ENCODE measurements at places on chromosomes 1 and 21. TPM values are rescaled to one million over a fixed set of nuclear protein-coding genes. Genes with fewer than 3 reads are reported as not detected.

Gene TTLL10
- total RNA-seq, result not detected

Gene F13B
- not detected for total RNA-seq

Gene NUDT17
- 3.9 TPM for total RNA-seq

Gene MYBPH
- total RNA-seq, result not detected

Gene HUNK
- not detected for total RNA-seq

DNA sequence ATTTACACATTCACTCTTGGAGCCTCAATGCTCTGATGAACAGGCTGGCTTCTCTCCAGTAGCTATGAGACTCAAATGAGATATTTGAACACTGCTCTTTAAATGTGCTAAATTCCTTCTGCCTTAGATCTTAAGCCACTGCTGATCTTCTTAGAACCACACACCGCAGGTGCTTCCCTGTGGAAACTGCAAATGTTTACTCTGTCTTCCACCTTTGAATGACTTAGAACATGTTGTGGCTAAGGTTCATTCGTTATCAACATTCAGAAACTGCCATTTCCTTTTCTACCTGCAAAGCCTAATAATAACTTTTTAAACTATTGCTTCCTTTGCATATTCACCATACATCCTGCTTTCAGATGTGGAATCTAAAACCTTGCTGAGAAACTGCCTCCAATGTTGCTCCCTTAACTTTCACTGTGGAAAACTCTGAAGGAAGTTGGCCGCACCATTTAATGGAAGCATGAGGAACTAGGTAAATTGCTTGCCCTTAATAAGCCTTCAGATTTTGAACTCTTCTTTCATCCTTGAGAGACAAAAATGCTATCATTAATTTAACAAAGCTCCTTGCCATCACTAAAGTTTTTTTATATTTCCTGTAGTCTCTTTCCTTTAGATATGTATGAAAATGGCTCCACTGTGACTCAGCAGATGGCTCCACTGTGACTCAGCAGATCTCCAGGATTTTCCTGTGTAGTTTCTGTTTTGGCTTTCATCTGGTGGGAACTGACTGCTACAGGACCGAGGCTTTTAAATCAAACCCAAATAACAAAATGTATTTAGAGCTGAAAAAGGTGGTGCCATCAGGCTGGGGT, 143.8 kb downstream of the TNFSF18 start:
- H3K36me3 ChIP-seq, result no peaks in the 10 kb centered on the region
- no peak overlapping the region for H3K4me3 ChIP-seq
- no peak for DNase-seq
- no peaks in the 10 kb centered on the region for H3K27me3 ChIP-seq

GRCh38 chr1:76129731-76130130, 55.2 kb downstream of the ST6GALNAC3 start:
- no peaks in the 10 kb centered on the region for H3K4me1 ChIP-seq
- no peak overlapping the region for H3K4me3 ChIP-seq
- no peaks in the 10 kb centered on the region for H3K27me3 ChIP-seq
- no peak overlapping the region for H3K27ac ChIP-seq

GRCh38 chr21:31334648-31335121, 9.4 kb downstream of the TIAM1 start:
- no peak for DNase-seq
- no peak overlapping the region for H3K4me3 ChIP-seq
- H3K4me1 ChIP-seq, result no peaks in the 10 kb centered on the region
- H3K27ac ChIP-seq, result no peak overlapping the region

DNA sequence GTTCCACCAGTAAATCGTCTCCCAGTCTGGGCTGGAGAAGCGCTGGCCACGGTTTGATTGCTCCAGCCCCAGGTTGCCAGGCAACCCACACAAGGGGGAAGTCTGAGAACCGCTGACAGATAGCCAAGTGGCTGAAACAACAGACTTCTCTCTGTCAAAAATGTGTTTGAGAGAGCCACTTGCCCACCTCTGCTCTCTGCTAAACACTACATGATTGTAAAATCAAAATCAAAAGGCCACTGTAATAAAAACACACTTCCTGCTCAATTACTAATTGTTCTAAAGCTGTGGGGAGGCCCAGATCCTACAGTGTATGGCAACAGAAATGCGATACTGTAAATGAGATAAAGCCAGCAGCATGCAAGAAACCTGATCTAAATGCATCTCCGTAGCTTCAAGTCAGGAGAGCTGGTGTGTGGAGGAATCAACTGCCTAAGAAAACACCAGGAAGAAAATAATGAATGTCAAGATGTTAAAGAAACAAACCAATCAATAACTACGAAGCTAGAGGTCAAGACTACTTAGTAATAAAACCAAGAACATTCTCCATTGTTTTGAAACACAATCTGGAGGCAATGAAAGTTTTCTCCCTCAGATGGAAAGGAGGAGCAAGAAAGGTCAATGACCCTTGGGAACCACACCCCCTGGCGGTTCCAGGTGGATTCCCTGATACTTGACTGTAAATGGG, 121.2 kb downstream of the SLC45A1 start:
- H3K4me1 ChIP-seq, result peaks cover 33% of the 10 kb centered on the region
- no peak overlapping the region for H3K27ac ChIP-seq
- H3K36me3 ChIP-seq, result no peaks in the 10 kb centered on the region
- DNase-seq, result peak; percentile 77

DNA sequence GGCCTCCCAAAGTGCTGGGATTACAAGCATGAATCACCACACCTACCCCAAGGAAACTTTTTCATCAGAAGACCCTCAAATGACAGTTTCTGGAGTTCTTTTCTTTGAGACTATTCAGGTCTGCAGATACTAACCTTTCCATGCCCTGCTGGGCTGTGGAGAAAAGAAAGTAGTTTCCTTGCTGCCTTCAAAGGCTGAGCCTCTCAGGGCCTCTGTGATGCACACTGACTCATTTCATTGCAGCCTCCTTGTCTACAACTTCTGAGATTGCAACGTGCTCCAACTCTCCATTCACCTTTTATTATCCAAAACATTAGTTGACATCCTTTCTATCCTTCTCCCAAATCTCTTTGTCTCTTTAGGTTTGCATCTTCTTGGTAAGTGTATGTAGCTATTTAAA, 8.8 kb upstream of the SAMSN1 start:
- H3K27me3 ChIP-seq, result no peaks in the 10 kb centered on the region
- no peaks in the 10 kb centered on the region for H3K4me1 ChIP-seq
- no peaks in the 10 kb centered on the region for H3K36me3 ChIP-seq
- no peak for DNase-seq
- H3K27ac ChIP-seq, result no peak overlapping the region
- no peak overlapping the region for H3K4me3 ChIP-seq

- H3K27ac ChIP-seq, result no peak overlapping the region
- no peaks in the 10 kb centered on the region for H3K27me3 ChIP-seq
- peaks cover 4% of the 10 kb centered on the region for H3K4me1 ChIP-seq
- no peak overlapping the region for H3K4me3 ChIP-seq
- no peaks in the 10 kb centered on the region for H3K36me3 ChIP-seq
These were observed 43.5 kb downstream of the FBXO2 start for GRCh38 chr1:11610629-11611180.

- no peak for DNase-seq
- peaks cover 4% of the 10 kb centered on the region for H3K4me1 ChIP-seq
- H3K4me3 ChIP-seq, result no peak overlapping the region
- no peaks in the 10 kb centered on the region for H3K27me3 ChIP-seq
- no peak overlapping the region for H3K27ac ChIP-seq
- peaks cover 99% of the 10 kb centered on the region for H3K36me3 ChIP-seq
These were observed 14.0 kb downstream of the IFI16 start for GRCh38 chr1:159023723-159024122.

GRCh38 chr1:159879136-159879535, 16.7 kb upstream of the VSIG8 start:
- no peak for DNase-seq
- H3K4me3 ChIP-seq, result no peak overlapping the region
- no peaks in the 10 kb centered on the region for H3K27me3 ChIP-seq
- H3K36me3 ChIP-seq, result no peaks in the 10 kb centered on the region
- peaks cover 33% of the 10 kb centered on the region for H3K4me1 ChIP-seq
- no peak overlapping the region for H3K27ac ChIP-seq

DNA sequence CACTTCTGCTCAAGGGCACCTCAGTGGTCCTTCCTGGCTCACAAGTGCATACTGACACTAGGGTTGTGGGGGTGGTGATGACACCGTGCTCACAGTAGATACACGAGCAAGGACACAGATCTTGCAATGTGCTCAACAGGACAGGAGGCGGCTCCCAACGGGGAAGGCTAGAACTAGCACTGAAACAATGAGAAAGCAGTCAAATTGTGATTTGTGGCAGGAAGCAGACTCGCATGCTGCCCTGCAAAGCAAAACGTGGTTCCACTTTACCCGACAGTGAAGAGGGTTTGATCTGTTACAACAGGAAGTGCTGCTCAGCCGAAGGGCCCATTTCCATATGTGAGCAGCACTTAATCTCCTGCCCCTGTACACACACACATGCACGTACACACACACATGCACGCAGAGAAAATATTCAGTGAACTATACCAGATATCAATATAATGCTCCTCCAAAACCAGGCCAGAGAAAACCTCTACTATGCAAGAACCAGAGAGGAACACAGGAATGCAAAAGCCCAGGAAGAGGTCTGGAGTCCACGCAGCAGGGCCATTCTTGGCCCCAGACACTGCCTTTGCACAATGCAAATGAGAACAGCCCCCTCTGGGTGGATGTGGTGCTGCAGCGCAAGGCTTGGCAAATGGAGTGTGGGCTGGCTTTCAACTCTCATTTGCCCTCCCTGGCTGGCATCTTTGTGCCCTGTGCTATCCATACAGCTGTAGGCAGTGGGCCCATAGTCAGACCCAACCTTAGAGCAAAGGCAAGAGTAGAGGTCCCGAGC, 47.1 kb downstream of the KANK4 start:
- no peaks in the 10 kb centered on the region for H3K36me3 ChIP-seq
- H3K27me3 ChIP-seq, result no peaks in the 10 kb centered on the region
- no peaks in the 10 kb centered on the region for H3K4me1 ChIP-seq

DNA sequence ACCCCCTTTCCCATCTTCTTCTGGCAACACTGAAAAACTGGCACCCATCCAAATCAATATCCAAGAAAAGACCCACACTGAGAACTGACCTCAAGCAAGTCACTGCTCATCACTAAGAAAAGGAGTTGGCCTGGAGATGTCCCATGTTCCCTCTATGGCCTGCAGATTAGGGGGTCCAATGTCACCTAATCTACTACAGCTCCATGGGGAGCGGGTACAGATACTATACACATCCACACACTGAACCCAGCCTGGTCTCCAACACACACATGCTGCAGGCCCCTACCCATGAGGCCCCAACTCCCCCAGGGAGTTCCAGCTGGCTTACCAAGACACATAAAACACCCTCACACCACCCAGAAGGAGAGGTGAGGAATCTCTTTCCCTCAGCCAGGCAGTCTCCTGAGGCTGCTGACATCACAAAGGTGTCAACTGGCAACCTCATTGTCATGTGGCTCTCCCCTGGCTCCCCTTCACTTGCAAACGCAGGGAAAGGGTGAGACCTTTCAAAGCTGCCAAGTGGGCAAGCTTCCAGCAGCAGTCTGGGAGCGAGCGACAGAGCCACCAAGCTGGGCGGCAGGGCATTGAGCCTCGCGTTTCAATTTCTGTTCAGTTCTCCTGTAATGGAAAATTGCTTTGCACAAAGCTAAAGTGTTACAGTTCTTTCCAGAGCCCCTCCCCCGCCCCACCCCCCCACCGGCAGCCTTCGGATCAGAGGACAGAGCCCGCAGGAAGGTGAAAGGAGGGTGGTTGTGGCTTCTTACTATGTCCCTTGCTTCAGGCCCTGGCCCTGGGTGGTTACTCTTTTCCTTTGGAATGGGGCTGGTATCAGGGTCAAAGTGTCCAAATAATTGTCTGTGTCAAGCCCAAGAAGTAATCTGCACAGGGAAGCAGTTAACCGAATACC, at the start of gene LRRC52:
TSS of gene LRRC52 (plus strand) at position 469 of the 907 bp plus-strand sequence. CDS start at position 766, 297 bp downstream.
- H3K4me3 ChIP-seq, result no peak within 1 kb of the TSS
- H3K4me1 ChIP-seq, result peaks cover 7% of the 10 kb centered on the region
- no peaks in the 10 kb centered on the region for H3K27me3 ChIP-seq

DNA sequence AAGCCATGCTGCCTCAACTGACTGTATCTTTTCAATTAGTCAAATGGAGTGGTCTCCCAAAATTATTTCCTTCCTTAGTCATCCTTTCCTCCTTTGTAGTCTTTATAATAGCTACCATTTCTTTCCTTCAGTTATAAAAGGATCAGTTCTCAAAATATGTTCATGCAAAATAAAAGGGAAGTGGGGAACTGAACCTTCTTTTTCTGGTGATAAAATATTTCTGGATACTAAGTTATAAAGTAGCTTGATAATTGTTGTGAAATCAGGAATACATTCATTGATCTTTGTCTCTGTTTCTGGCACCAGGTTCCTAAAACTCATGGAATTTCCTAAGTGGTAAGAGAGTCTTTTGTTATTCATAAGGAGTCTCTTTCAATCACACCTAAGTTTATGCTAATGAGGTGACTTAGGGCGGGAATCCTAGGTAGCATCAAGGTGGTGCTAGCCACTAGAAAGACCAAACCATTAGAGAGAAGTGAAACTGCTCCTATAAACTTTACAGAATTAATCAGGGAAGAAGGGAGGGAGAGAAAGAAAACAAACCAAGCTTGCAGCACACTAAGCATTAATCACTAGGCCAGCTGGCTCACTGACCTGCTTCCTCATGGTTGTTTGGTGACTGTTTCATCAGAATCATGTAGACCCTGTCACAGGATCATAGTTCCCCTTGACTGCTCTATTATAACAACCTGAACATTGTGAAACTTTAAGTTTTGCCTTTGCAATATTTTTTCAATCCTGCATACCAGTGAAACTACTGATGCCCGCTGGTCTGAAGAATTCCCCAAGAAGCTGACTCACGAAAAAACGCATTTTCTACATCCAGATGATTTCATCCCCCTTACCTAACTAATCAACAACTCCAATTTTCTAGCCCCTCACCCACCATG, 161.6 kb upstream of the PTBP2 start:
- H3K4me1 ChIP-seq, result no peaks in the 10 kb centered on the region
- H3K27me3 ChIP-seq, result no peaks in the 10 kb centered on the region
- DNase-seq, result no peak
- H3K4me3 ChIP-seq, result no peak overlapping the region

DNA sequence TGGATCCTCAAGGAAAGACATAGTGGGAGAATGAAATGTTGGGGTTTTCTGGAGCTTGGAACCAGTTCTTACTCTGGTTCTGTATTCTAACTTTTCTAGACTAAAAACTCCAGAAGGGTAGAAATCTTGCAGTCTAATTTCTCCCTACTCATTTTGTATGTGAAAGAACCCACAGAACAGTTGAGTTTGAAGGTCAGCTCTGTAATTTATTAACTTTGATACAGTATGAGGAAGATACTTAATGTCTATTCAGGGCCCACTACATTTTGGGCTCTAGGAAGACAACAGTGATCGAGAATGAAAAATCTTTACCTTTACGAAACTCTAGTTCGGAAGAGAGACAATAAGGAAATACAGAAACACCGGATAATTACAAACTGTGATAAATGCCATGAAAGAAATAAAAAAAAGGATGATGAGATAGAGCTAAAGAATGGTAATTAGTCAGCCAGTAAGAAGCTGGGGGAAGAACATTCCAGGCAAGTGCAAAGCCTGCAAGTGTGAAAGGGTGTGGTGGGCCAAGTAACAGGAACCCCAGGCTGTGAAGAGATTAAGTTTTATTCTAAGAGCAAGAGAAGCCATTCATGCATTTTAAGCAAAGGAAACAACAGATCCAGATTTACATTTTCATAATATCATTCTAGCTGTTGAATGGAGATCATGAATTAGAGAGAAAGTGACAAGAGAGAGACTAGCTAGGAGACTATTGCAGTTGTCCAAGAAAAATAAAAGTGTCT, 159.9 kb upstream of the HMCN1 start:
- H3K27ac ChIP-seq, result no peak overlapping the region
- no peaks in the 10 kb centered on the region for H3K27me3 ChIP-seq
- no peak overlapping the region for H3K4me3 ChIP-seq
- H3K4me1 ChIP-seq, result no peaks in the 10 kb centered on the region
- no peaks in the 10 kb centered on the region for H3K36me3 ChIP-seq

GRCh38 chr1:172679000-172679772, 20.3 kb downstream of the FASLG start:
- no peak overlapping the region for H3K4me3 ChIP-seq
- DNase-seq, result no peak
- H3K27me3 ChIP-seq, result no peaks in the 10 kb centered on the region
- H3K36me3 ChIP-seq, result no peaks in the 10 kb centered on the region
- H3K27ac ChIP-seq, result no peak overlapping the region
- H3K4me1 ChIP-seq, result no peaks in the 10 kb centered on the region

All from heart right ventricle (tissue), 16 donors.